ENCODE measurements at places on chromosomes 13 and 19.
A peak's percentile ranks its signal among the peaks of the same experiment; 100 is the strongest.

DNA sequence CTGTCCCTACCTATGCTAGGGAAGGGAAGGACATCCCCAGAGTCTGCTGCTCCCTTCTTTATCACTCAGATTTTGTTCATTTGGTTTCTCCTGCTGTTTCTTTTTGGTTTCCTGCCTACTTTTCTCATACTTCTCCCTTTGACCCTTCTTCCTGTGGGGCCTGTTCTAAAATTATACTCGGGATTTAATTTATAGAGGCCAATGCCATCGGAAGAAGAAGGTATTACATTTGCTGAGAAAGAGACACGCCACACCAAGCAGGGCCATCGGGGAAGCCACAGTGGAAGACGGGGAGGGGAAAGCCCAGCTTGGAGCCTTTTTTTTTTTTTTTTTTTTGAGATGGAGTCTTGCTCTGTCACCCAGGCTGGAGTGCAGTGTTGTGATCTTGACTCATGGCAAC lies 46.8 kb upstream of the FARP1 start:
- DNase-seq: no peak
- H3K4me1 ChIP-seq: no peaks in the 10 kb centered on the region
- no peaks in the 10 kb centered on the region for H3K36me3 ChIP-seq

GRCh38 chr19:56136362-56136761 lies 4.7 kb upstream of the ZNF444 start:
- DNase-seq: no peak
- no peaks in the 10 kb centered on the region for H3K27me3 ChIP-seq
- H3K4me3 ChIP-seq: no peak overlapping the region
- no peak overlapping the region for H3K27ac ChIP-seq
- H3K36me3 ChIP-seq: no peaks in the 10 kb centered on the region

DNA sequence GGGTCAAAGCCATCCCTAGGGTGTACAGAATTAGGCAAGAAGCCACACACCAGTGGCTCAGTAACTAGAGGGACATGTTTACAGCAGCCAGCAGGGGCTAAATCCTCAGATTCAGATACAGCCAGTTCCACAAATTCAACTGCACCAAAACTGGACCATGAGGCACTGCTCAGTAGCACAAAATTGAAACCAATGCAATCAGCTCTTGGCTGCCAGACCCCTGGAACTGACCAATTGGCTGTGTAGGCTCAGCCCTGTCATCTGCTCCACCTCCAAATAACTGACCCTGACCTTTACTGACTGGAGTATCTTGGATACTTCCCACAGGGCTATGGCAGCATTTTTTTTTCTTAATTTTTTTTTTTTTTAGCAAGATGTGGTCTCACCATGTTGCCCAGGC lies 226.5 kb downstream of the FOXO1 start:
- no peaks in the 10 kb centered on the region for H3K36me3 ChIP-seq
- H3K27me3 ChIP-seq: no peaks in the 10 kb centered on the region
- DNase-seq: no peak
- peak overlapping the region; percentile 76 for H3K27ac ChIP-seq

DNA sequence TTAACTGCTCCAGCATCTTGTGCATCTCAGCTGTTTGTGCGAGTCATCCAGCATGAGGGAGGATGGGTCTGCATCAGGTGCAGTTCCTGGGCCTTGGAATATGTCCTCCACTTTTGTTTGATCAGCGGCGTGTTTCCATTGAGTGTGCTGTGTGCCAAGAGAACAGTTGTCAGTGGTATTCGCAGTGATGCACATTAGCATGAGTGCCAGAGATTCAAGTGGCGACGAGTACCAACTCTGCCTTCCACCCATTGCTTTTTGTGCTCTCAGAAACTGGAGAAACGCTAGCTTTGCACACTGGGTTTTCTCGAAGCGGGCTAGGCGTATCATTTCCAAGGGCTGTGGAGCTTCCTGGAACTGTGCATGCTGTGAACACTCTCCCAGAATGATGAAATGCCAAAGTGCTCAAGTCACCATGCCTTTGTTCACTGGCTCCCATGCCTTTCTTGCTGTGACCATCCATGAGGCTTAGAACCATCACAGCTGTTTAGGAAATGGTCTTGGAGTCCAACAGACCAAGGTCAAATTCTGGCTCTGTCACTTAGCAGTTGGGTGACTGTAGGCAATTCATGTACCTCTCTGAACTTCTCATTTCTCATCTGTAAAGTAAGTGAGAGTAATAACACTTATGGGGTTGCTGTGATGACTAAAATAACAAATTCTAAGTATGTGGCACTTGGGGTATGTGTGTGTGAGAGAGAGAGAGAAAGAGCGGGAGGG lies 18.4 kb downstream of the LRCH1 start:
- no peaks in the 10 kb centered on the region for H3K27me3 ChIP-seq
- H3K4me3 ChIP-seq: peak overlapping the region; percentile 11
- DNase-seq: no peak
- no peaks in the 10 kb centered on the region for H3K36me3 ChIP-seq
- H3K4me1 ChIP-seq: peaks cover 39% of the 10 kb centered on the region

- H3K4me1 ChIP-seq: no peaks in the 10 kb centered on the region
- DNase-seq: no peak
- no peak overlapping the region for H3K27ac ChIP-seq
- peaks cover 77% of the 10 kb centered on the region for H3K36me3 ChIP-seq
Measured at GRCh38 chr13:111292710-111293485, 27.5 kb upstream of the TEX29 start.

DNA sequence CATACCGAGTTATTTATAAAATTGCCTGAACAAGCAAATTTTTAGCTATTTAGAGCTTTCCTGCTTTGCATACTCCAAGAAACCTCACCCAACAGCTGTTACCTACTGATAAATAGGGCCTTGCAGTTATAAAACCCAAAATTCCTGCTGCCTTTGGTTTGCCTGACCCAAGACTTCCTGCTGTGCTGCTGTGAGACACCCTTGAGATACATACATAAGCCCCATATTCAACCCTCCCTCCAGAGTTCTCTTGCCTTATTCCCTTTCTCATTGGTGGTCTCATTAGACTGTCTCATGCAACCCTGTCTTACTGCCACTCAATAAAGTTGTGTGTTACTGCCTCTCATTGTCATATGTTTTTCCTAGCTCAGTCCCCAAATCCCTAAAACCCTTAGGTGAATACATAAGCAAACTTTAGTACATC lies 677.6 kb downstream of the UQCRFS1 start:
- no peaks in the 10 kb centered on the region for H3K27me3 ChIP-seq
- no peak overlapping the region for H3K27ac ChIP-seq
- H3K36me3 ChIP-seq: no peaks in the 10 kb centered on the region
- H3K4me1 ChIP-seq: no peaks in the 10 kb centered on the region
- DNase-seq: no peak

GRCh38 chr19:10352764-10353671 lies 13.6 kb upstream of the ICAM3 start:
- no peak overlapping the region for H3K4me3 ChIP-seq
- H3K27me3 ChIP-seq: no peaks in the 10 kb centered on the region
- no peaks in the 10 kb centered on the region for H3K4me1 ChIP-seq
- peaks cover 57% of the 10 kb centered on the region for H3K36me3 ChIP-seq

DNA sequence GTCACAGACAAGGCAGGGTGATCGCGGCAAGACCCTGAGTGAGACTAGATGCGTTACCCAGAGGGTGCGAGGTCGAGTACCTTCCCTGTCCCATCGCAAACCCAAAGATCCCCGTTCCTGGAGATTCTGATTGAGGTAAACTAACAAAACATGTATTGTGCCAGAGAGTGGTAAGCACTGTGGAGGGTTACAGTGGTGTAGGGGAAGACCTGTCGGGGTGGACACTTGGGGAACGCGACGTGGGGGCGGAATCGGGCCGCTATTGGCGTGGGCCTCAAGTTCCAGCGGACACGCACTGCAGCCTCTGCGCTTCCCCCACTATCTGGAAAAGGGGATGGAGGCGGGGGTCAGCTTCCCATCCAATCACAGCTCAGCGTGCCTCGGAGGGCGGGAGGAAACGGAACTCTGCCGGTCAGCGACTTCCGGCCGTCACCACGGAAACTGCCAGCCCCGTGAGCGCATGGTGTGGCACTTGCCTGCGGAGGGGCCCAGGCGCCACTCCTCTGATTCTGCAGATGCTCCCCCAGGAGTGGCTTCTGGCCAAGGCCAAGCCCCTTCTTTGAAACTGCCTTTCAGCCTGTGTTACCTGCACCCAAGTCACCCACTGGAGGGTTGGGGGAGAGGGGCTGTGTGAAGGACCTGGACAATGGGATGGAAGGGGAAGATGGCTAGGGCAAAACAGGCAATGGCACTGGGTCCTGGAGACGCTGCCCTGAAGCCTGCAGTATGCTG lies 1.0 kb upstream of the UBE2M start:
- no peaks in the 10 kb centered on the region for H3K27me3 ChIP-seq
- H3K4me1 ChIP-seq: peaks cover 47% of the 10 kb centered on the region
- H3K4me3 ChIP-seq: peak overlapping the region; percentile 75
- H3K36me3 ChIP-seq: peaks cover 16% of the 10 kb centered on the region

GRCh38 chr13:49954674-49955455 lies 18.7 kb upstream of the SPRYD7 start:
- H3K27ac ChIP-seq: no peak overlapping the region
- H3K27me3 ChIP-seq: no peaks in the 10 kb centered on the region
- H3K36me3 ChIP-seq: no peaks in the 10 kb centered on the region
